Activated T-helper 2 cell treated with anti-CD3 and anti-CD28 coated beads, Interferon-gamma antibody, Interleukin-2, Interleukin-4, amounts not matched to agents 10 μg/mL and 5 μg/mL and 100 μg/mL, durations not matched to agents 14 hours and 24 hours and 36 hours (primary cell): ENCODE measurements at places on chromosomes 12 and 14. TPM values are rescaled to one million over a fixed set of nuclear protein-coding genes. Genes with fewer than 3 reads are reported as not detected.

The C1QL4 gene
- total RNA-seq = not detected in 2 replicates

The CISTR gene
- not detected in 2 replicates for total RNA-seq

- DNase-seq = no peak
Observed at GRCh38 chr12:127885954-127886750, 380.8 kb upstream of the TMEM132C start.

DNA sequence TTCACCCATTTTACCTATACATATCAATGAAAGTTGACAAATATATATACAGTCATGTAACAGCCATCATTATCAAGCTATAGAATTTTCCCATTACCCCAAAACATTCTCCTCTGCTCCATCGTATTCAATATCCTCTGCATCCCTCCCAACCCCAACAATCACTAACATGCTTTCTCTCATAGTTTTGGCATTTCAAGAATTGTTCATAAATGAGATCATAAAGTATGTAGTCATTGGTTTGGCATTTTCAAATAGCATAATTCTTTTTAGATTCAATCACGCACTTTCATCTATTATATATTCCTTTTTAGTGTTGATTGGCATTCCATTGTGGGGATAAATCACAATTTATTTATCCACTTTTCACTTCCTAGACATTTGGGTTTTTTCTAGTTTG, 866.0 kb upstream of the TMEM132C start:
- DNase-seq = no peak
